Activated naive CD4-positive, alpha-beta T cell treated with anti-CD3 and anti-CD28 coated beads, Interleukin-2, amount 50 U/mL, for 16 hours (primary cell): ENCODE measurements at places on chromosomes 3 and 15.

- no peak for DNase-seq
Measured at GRCh38 chr3:105353485-105354161, 13.1 kb upstream of the ALCAM start.

GRCh38 chr3:177746337-177746933 is 549.2 kb upstream of the TBL1XR1 start:
- DNase-seq = no peak

- DNase-seq = no peak
Measured at GRCh38 chr3:196335503-196335948, 2.7 kb downstream of the TM4SF19 start.

- no peak for DNase-seq
Measured at GRCh38 chr3:177860184-177860583, 662.9 kb upstream of the TBL1XR1 start.

DNA sequence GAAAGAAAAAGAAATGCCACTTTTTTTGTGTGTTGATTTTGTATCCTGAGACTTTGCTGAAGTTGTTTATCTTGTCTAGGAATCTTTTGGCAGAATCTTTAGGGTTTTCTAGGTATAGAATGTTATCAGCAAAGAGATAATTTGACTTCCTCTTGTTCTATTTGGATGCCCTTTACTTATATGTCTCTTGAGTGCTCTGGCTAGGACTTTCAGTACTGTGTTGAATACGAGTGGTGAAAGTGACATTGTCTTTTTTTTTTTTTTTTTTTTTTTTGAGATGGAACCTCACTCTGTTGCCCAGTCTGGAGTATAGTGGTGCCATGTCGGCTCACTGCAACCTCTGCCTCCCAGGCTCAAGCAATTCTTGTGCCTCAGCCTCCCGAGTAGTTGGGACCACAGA is 64.7 kb upstream of the NPHP3 start:
- no peak for DNase-seq

DNA sequence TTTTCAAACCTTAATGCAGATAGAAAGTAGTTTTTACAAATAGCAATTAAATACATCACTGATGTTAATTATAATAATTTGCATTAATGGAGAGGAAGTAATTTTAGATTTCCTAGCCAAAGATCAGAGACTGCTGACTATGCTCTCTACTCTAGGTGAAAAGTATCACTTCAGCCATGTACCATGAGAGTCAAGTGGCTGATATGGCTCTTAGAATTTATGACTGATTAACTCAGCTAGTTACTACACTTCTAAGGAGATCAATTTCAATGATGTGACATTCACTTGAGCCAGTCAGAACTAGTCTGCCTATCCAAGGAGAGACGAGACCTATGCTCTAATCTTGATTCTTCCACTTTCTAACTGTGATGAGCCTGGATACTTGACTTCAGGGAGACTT is 405.7 kb upstream of the RORA start:
- no peak for DNase-seq

- DNase-seq = no peak
Measured at GRCh38 chr3:194879991-194880939, 194.6 kb downstream of the FAM43A start.

DNA sequence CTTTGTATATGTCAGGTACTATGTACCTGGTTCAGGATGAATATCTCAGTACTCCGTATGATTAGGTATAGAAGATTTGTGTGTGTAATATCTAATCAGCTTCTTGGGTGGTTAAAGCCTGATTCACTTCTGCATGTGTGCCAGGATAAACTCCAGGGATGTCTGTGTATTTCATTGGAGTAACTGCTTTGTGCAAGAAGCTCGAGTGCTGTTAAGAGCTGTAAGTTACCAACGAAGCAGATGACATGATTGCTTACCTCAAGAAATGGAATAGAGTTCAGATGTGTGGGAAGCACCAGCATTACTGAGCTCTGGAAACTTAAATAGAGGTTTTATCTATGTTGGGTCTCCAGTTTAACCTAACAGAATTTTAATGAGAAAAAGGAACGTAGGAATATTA is 23.7 kb downstream of the FAM98B start:
- DNase-seq = no peak

- no peak for DNase-seq
Measured at GRCh38 chr3:101027286-101027685, 34.1 kb upstream of the ABI3BP start.

DNA sequence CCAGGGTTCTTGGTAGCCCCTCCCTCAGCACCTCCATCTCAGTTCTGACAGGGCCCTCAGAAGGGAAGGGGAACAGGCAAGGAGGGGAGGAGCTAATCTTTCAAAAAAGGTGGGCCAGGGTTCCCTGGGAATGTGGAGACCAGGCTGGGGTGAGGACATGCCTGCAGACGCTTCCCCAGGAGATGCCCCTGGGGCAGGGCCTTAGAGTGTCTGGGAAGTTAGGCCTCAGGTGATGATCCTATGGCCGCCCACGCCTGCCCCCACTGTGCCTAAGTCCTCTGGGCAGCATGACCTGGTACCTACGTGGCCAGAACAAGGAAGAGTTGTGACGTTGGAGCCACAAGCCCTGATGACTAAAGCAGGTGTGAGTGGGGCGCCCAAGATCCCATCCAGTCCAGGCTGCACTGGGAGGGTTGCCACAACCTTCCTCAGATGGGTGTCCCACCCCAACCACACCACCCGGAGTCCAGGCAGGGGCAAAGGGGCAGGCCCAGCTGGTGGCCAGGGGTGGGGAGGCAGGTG is 3.9 kb upstream of the SEMA3B start:
- no peak for DNase-seq

DNA sequence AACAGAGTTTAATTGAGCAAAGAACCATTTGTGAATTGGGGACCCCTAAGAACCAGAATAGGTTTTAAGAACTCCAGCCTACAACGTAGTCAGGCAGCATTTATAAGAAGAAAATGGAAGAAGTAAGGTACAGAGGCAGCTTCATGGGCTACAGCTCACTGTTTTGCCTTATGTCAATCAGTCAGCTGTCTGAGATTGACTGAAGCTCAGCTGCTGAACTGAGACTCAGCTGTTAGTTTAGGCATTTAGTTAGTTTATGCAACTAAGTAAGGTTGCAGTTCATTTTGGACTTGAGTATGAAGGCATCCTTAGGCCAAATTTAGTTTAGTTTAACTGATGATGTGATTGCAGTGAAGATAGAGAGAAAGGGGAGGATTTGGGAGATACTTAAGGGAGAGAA is 34.1 kb upstream of the RASA2 start:
- DNase-seq = no peak

DNA sequence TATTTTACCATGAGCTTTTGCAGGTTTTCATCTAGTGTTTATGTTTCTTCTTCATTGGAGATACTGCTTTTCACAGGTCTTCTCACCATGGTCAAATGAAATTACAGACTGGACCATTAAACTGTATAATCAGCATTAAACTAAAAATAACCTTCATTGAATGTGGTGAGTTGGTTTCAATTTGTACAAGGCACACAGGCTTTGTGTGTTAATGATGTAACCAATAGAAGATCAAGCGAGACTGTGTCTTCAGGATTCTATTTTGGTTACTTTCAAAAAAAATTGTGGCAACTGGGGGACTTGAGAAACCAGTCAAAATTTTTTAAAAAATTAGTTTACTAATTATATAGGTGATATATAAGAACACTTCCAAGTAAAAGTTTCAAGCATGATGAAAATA is 54.3 kb upstream of the GCSAM start:
- DNase-seq = no peak

DNA sequence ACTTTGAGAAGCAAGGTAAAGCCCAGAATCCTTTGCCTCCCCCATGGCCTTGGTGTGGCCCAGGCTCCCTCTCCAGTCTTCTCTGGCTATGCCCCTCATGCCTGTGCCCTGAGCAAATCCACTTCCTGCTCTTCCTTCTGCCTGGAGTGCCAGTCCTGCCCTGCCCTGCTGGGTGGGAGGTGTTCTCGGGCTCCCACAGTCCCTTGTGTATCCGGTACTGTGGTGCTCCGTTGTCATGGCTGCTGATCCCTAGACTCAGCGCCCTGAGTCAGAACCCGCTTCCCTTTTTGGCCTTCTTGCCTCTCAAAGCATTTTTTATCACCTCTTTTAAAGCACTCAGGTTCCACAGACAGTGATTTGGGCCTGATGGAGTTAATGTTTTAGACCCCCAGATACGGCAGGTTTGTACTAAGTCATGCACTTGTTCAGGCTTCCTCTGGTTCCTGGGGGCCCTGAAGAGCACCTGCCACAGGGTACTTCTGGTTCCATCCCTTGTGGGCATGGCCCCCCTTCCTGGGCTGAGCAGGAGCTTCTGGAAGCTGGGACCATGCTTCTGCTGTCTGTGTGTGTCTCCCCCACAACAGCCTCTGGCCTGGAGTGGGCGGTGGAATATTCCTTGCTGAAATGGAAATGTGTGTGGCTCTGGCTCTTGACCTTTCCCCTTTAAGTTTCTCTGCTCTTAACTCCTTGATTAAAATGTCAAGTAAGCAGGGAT is 29.6 kb upstream of the ADAMTS7 start:
- DNase-seq = no peak

GRCh38 chr15:77553257-77553656 is 79.5 kb downstream of the LINGO1 start:
- no peak for DNase-seq

DNA sequence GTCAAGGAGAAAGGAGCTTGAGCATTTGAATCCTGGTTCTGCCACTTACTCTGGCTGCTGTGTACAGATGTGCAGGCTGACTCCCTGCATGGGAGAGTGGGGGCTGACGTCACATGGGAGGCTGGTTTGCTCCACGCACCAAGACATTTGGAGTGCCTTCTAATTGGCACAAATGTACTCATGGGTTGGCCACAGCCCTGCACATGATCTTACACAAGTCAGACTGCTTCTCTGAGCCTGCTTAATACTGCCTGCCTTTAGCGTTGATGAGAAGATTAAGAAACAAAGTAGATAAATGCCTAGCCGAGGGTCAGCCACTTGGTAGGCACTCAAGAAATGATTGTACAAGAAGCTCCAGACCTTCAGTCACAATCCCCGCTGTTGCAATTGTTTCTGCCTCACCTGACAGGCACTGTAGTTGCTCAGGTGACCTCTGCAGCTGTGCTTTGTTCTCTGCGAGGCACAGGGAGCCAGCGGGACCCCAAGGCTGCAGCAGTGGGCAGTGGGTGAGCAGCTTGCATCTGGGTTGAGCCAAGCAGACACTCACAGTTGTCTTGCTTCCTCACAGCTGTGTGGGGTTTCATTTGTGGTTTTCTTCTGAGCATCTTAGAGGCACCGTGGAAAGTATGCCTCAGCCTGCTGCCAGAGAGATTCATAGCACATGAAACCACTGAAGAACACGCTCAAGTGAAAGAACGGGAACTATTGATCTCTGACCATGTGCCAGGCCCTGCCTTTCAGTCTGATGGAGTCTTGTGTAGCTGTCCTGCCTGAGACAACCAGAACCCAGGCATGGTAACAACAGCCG is 33.1 kb downstream of the GRK7 start:
- DNase-seq = peak; percentile 77

GRCh38 chr3:195883160-195883559 is 25.2 kb downstream of the TNK2 start:
- no peak for DNase-seq

DNA sequence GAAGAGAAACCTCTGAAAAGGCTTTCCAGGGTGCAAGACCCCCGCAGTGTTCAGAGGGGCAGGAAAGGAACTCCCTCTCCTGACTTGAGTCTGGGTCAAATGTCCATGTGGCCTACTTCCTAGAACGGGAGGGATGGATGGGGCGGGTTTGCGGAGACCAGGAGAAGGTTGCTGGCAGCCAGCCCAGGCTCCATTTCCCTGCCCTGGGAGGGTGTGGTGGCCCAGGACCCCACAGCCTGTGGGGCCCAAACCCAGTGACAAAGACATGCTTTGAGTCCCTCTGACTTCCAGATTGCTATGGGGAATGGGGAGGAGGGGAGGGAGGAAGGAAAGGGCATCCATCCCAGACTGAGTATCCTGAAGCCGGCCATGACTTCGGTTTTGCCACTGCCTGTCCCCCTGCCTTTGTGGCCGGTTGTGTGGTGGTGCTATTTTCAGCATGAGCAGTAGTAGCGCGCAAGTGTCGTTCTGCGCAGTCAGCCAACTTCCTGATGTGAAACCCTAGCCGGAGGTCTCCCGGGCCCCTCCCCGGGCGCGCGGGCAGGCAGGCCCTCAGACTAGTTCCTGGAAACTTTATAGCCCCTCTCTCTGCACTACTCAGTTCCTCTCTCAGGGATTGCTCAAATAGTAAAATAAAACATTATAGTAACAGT is 24.4 kb downstream of the MAGEF1 start:
- DNase-seq = no peak

GRCh38 chr3:19149368-19149767 is 1.1 kb downstream of the KCNH8 start:
- DNase-seq = peak; percentile 22

GRCh38 chr15:39797407-39797806 is 14.8 kb upstream of the FSIP1 start:
- DNase-seq = no peak

DNA sequence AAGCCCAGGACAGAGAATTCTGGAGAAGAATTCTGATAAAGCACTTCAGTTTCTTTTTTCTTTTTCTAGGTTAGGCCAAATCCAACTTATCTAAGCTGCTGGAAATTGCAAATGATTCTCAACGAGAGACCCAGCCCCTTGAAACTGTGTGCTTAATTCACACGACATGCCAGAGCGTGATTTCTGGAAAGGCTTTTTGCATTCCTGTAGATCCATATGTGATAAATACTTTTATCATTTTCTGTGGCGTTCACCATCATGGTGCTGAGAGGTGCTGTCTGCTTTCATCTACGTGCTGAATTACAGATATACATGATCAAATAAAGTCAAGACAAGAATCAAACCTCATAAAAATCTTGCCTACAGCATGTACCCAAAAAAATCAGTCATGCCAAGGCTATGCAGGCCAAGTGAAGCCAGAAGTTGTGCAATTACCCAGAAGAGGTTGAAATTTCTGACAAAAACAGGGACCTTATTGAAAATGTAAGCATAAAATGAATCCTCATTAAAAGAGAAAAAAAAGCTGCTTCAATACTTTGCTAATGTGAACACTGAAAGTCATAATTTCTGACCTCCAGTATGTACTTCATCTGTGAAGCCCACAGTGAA is 10.8 kb upstream of the MEF2A start:
- no peak for DNase-seq

DNA sequence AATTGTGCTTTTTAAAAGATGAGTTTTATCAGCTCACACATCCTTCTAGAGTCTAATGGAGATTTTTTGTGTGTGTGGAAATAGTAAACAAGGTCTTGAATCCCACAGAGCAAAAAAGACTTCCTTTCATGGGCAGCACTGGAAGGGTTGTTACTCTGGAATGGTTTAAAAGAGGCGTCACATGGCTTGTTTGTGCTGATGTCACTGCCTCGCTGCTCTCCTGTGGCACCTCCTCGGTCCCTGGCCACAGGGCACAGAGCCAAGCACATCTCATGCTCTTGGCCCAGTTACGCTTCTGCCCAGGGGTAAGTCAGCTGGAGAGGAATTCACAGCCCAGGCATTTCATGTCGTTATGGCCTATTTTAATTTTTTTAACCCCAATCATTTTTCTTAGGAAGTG is 53.2 kb downstream of the PGPEP1L start:
- no peak for DNase-seq
